ENCODE measurements at places on chromosomes 11 and 22.

DNA sequence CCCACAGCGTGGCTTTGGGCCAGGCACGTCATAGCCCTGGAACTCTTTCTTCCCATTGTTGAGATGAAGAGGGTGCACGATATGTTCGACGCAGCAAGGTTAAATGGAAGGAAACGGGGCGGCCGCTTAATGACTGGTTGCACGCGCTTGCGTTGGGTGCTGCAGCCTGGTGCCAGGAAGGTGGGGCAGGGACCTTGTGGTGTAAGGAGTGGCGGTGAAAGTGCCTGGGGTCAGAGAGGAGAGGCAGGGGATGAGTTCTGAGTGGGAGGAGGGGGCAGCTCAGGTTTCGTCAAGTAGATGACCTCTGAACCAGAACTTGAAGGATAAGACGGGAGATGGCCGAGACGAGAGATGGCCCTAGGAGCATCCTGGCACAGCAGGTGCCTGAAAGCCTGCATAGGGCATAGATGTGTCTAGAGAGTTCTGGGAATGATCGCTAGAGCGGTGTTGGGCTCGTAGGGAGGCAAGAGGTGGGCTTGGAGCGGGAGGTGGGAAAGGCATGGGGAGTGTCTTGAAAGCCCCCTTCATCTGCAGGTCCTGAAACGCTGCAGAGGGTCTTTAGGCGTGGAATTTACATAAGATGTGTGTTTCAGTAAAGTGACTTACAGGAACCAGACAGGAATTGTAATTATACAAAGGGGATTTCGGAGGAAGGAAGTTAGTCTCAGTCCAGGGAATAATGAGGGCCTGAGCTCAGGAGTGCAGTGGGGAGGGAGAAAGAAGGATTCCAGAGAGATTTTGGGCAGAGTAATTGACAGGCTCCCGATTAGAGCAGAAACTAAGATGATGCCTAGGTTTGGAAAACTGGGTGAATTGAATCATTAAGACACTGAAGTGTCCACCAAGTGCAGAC lies 43.2 kb upstream of the CLDN5 start:
- DNase-seq: no peak

GRCh38 chr11:112783945-112784322 lies 177.3 kb upstream of the NCAM1 start:
- DNase-seq: no peak

DNA sequence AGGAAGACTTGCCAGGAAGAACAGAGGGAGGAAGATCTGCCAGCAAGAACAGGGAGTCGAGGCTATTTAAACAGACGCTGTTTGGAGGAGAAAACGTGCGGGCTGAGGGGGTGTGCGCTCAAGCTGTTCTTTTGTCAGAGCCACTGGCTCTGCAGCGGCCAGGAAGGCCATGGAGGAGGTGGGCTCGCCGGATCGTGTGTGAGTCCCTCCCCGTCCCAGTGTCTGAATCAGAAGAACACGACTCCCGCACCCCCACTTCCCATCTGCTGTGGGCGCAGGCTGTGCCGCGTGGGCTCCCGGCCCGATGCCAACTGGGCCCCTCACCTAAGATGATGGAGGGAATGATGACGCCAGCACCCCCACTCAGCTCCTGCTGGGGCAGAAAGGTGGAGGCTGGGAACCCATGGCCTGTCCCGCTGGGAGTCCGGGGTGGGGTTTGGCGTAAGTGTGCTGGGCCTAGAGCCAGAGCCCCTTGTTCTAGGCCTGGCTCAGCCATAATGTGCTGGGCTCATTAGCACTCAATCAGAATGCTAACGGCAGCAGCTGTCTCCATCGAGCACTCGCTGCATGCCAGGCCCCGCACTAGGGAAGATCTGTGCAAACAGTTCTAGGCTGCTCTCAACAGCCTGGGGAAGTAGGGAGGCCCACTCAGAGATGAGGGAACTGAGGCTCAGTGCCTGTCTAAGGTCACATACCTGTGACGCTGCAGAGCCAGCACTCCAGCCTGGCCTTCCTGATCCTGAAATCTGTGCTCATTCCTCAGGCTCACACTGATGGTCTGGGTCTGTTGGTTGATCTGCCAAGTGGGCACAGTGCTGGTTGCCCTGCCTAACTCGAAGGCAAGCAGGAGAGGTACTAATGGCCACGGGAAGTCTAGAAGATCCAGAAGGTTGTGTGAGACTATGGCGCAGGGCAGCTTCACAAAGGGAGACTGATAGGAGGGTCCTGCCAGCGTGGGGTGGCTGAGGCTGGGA lies 11.5 kb downstream of the NPTXR start:
- DNase-seq: no peak

DNA sequence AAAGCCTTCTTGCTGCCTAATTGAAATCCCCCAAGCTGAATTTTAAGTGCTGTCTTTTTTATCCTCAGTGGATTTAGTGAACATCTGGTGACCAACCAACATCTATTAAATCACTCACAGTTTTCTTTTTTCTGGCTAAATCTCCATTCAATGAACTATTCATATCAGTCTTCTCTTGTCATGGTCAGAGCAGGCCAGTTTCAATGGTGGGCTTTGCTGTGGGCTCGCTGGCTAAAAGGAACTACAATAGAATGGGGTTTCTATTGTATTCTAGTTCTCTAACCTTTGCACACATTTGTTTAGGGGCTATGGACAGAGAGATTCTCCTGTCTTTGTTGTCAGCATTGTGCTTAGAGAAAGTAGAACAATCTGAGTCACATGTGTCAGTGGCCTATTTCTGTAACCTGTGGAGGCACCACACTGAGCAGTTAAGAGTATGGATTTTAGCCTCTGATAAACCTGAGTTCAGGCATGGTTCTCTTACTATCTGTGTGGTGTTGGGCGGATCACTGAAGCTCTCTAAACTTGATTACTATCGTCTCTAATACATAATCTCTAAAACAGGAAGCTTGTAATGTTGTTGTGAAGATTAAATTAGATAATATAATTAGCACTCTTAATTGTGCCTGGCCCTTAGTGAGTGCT lies 94.2 kb upstream of the CADM1 start:
- no peak for DNase-seq

GRCh38 chr11:44610186-44610955 lies 44.9 kb downstream of the CD82 start:
- no peak for DNase-seq

DNA sequence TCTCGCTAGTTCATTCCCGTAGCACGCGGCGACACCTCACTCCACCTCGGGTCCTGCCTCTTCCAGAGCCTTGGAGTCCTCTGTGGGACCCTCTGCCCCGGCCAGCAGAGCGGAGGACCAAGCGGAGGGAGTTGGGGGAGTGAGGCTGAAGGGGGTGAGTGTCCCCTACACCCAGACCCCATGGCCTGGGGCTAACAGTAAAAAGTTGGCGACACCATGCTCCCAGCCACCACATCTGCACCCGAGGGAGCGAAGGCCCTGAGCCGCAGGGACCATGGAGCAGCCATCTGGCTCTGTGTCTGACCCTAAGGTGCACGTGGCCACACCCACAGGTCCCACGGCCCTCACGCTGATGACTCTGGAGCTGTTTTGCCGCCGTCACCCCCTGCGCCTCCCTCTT lies 293.8 kb downstream of the BRD1 start:
- DNase-seq: no peak

GRCh38 chr11:73461964-73462363 lies 85.8 kb downstream of the RELT start:
- DNase-seq: no peak

GRCh38 chr11:8721609-8722500 lies 39.3 kb downstream of the RPL27A start:
- DNase-seq: no peak

DNA sequence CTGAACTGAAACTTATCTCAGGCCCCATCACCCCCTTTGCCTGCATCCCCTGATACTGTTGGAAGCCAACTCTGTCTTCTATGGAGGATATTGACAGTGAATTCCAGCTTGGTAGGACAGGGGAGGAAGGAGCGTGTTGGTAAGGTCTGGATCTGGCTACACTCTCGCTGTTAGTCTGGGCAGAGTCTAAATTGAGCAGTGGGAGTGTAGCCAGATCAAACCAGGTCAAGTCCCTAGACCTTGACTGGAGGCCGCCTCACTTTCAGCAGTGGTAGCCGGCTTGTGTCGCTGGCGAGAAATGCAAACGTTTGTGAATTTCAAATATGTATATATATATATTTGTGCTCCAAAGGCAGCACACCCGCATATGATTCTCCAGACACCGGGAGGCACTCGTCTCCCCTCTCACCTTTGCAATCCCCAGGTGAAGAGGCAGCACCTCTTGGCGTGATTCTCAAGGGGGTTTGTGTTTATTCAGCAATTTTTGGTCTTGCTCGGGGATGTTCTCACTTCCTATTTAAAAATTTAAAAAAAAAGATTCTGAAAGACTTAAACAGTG lies 26.7 kb downstream of the DHCR7 start:
- no peak for DNase-seq

GRCh38 chr22:34841331-34841771 lies 224.6 kb upstream of the ISX start:
- DNase-seq: no peak

- no peak for DNase-seq
These were observed 87.3 kb downstream of the NAT10 start for GRCh38 chr11:34192481-34193401.

- no peak for DNase-seq
These were observed 16.5 kb downstream of the CHST1 start for GRCh38 chr11:45648931-45649330.

DNA sequence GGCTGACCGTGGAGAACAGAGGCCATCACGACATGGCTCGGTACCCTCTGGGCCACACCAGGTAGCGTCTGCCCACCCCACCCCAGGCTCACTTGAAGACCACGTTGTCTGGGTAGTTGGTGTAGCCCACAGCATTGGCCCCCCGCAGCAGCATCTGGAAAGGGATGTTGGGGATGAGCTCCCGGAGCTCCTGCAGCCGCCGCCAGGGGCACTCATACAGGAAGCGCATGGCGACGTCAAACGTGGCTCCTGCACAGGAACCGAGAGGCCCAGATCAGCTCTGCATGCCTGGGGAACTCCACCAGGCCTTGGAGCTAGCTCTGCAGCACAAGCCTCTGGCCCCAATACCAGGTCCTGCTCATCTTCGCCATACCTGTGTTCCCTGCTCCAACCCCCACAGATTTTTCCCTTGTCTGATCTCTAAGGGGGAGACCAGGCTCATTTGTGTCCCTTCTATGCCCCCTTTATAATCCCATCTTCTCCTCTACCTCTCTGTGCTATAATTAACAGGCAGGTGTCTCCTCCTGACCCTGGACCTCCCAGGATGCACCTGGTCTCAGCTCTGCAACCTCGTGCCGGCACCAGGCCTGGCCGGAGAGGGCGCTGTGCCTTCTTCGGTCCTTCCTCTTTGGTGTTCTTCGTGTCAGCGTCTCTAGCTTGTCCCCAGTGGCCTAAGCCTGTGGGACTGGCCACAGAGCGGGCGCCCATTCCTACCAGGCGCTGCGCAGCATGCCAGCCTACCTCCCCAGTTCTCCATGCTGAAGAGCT lies 5.0 kb upstream of the LRFN4 start:
- DNase-seq: no peak
